H1 (cell line): ENCODE measurements at places on chromosomes 2 and 18. TPM values are rescaled to one million over a fixed set of nuclear protein-coding genes. Genes with fewer than 3 reads are reported as not detected.

- DNase-seq = no peak
These were observed 8.4 kb upstream of the CABYR start for GRCh38 chr18:24130494-24130893.

- no peak for DNase-seq
These were observed 149.2 kb upstream of the NOSTRIN start for GRCh38 chr2:168652997-168653921.

- DNase-seq = no peak
These were observed 353.7 kb downstream of the RAD51AP2 start for GRCh38 chr2:17164550-17164949.

GRCh38 chr18:26290385-26290784 is 64.1 kb downstream of the TAF4B start:
- DNase-seq = no peak

The GATA6 gene
- 0.09 and 0.25 TPM in 2 replicates for total RNA-seq

The OTOS gene
- total RNA-seq = 0.63 TPM in 1 of 2 replicates, not detected in the other

DNA sequence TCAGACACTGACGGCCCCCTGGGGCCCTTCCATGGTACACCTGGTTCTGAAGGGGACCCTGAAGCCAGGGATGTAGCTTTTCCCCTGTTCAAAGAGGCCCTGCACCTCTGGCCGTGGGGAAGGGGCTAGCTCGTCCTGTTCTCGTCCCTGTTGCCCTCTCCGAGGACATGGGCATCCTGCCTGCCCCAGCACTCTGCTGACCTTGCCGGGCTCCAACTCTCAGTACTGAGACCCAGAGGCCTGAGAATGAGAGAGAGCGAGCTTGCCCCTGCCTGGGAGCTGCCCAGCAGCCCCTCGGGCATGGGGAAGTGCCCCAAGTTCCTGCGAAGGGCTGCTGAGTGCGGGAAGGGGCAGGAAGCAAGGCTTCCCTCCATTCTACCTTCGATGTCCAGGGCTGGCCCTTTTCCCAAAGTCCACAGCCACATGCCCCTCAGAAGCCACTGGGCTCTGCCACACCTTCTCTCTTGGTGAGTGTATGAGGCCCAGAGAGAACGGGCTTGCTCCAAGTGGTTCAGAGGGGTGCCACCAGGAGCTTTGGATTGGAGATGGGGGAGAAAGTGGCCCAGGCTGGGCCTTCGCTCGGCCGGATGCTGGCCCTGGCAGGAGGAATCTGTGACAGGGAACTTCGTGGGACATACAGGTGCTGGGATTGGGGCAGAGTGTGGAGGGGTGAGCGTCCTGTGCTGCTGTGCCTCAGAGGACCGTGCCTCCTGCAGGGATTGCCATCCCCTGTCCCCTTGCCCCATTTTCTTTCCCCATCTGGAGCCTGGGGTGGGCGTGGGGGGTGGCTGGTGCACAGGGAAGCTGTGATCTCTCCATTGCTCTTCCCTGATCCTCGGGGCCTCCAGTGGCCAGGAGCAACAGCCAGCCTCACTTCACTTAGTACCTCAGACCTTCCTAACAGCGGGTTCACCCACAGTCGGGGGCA is 50.8 kb downstream of the KCNIP3 start:
- DNase-seq = no peak

DNA sequence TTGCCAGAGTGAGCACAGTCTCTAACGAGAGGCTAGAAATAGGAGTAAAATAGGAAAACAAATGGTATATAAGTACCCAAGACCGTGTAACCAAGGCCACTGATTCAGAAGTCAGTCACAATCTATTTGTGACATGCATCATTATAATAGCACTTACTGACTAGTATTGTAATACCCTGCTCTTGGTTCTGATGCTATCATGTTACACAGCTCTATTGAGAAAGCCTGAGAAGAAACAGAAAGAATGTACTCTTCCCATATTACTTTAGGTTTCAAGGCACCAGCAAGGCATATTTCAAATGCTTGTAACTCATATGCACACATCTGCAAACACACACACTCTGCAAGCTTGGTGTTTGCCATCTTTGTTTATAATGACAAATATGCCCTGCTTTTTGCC is 746.4 kb downstream of the SLC4A3 start:
- no peak for DNase-seq
